ENCODE measurements at places on chromosomes 7 and 10. TPM values are rescaled to one million over a fixed set of nuclear protein-coding genes. Genes with fewer than 3 reads are reported as not detected.

DNA sequence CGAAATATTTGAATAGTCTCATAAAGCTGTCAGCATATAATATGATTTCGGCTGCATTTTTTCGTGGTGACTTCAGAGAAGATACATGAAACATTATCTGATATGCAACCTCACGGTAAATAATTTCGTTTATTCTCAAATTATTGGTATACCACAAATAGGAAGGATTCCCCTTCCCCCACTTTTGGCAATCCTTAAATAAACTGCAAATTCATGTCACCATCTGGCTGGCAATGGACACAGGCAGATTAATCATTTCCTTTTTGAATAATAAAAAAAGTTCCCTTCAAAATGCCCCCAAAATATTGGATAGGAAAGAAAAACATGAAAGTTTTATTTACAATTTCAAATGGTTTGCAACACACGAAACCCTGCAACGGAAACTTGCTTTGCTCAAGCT is 234.5 kb upstream of the MEOX2 start:
- no peaks in the 10 kb centered on the region for H3K4me1 ChIP-seq
- 0 out of 2 replicates have a peak, but pooled peaks cover 2% of the 10 kb centered on the region for H3K36me3 ChIP-seq
- H3K27me3 ChIP-seq, result no peaks in the 10 kb centered on the region
- DNase-seq, result no peak
- no peak overlapping the region for H3K27ac ChIP-seq
- no peak overlapping the region for H3K4me3 ChIP-seq

Gene EBLN1
- not detected for total RNA-seq

GRCh38 chr10:120824881-120825309 is 26.3 kb upstream of the WDR11 start:
- H3K36me3 ChIP-seq, result no peaks in the 10 kb centered on the region
- H3K4me1 ChIP-seq, result peaks cover 27% of the 10 kb centered on the region
- peaks cover 4% of the 10 kb centered on the region for H3K27me3 ChIP-seq
- no peak overlapping the region for H3K27ac ChIP-seq

Gene RAB11FIP2
- 11.6 TPM for total RNA-seq

DNA sequence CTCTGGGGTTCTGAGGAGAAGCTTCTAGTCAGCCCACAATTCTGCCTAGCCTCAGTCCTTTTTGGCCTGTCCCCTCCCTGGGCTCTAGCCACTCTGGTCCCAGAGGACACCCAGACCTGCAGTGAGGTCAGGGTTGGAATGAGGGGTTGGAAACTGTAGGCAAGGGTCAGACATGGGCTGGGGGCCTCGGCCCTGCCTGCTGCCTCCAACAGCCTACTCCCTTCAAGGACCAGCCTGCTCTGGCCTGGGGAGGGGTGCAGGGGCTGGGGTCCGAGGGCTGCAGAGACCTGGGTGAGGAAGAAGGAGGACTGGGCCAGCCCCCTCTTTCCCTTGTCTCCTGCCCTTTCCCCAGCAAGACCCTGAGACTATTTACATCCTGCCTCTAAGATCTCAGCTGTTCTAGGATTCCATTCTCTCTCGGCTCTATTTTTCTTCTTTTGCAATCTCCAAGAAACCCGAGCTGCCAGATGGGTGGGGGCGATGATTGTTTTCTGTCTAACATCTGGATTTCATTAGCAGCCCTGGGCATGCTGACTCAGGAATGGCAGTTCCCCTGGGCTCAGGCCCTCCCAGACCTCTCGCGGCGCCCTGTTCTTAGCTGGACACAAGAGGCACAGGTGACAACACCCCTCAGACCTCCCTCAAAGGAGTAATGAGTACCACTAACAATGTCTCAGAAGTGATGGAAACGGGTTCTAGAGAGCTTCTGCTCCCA is 23.1 kb downstream of the ZCCHC24 start:
- no peak for DNase-seq
- no peaks in the 10 kb centered on the region for H3K36me3 ChIP-seq
- H3K27ac ChIP-seq, result peak overlapping the region; percentile 78
- H3K27me3 ChIP-seq, result no peaks in the 10 kb centered on the region
- H3K4me1 ChIP-seq, result peaks cover 11% of the 10 kb centered on the region

DNA sequence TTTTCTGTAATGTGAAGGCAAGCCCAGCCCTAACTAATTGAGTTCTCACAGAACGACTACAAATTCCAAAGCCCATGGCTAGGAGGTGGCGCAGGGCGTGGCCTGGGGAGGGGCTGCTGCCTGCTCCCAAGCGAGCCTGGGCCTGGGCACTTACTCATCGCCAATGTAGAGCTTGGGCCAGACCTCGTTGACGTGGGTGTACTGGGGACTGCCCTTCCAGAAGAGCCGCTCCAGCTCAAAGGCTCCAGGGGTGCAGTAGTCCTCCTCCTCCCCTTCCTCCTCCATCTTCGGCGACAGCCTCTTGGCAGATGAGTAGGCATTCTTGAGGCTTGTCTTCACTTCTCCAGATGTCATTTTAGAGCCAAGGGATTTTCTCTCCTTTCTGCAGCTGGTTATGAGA is 53.3 kb upstream of the SAMD8 start:
- DNase-seq, result no peak
- no peaks in the 10 kb centered on the region for H3K27me3 ChIP-seq
- no peaks in the 10 kb centered on the region for H3K4me1 ChIP-seq
- no peak overlapping the region for H3K27ac ChIP-seq
- H3K4me3 ChIP-seq, result peak overlapping the region; percentile 47

- H3K27ac ChIP-seq, result peak overlapping the region; percentile 22
- peaks cover 2% of the 10 kb centered on the region for H3K4me1 ChIP-seq
- H3K4me3 ChIP-seq, result no peak overlapping the region
- no peaks in the 10 kb centered on the region for H3K27me3 ChIP-seq
- DNase-seq, result no peak
Measured at GRCh38 chr7:75762350-75762917, 9.6 kb downstream of the CCL26 start.

Gene CLDN4
- total RNA-seq, result 32.0 TPM

Gene C10orf53
- not detected for total RNA-seq

DNA sequence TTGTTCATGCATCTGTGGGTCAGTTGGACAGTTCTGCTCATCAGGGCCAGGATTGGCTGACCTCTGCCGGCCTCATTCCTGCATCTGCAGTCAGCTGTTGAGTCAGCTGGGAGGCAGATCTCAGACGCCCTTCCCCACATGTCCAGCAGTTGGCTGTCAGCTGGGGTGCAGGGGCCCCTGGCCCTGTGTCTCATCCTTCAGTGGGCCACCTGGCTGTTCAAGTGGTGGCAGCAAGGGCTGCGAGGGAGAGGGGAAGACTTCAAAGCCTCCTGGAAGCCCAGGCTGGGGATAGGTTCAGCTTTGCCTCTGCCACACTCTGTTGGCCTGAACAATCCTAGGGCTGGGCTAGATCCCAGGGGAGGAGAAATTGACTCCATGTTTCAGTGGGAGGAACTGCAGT is 33.2 kb downstream of the TACR2 start:
- H3K27me3 ChIP-seq, result no peaks in the 10 kb centered on the region
- no peak overlapping the region for H3K27ac ChIP-seq
- H3K4me3 ChIP-seq, result no peak overlapping the region
- H3K4me1 ChIP-seq, result peaks cover 3% of the 10 kb centered on the region

DNA sequence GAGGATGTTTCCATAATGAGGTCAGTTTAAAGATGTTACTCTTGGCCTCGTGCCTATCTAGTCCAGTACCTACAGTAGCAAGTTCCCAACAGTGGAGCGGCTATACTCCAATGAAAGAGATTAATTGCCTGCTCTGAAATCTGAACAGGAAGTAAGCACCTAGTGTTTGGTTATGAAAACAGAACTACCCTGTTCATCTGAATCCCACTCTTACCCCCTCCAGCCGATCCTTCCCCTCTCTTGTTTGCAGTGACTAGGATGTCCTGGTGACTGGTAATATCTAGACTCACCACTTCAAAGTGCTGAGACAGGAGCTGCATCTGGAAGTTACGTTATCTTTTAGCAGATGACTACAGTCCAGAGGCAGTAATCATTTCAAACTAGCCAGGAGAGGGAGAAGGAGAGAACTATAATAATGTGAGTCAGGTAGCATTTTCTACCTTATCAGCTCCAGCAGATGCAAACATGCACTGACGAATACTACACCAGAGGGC is 666.7 kb upstream of the NRP1 start:
- no peak for DNase-seq
- H3K27me3 ChIP-seq, result no peaks in the 10 kb centered on the region
- no peak overlapping the region for H3K4me3 ChIP-seq

Gene CHAT
- total RNA-seq, result not detected

DNA sequence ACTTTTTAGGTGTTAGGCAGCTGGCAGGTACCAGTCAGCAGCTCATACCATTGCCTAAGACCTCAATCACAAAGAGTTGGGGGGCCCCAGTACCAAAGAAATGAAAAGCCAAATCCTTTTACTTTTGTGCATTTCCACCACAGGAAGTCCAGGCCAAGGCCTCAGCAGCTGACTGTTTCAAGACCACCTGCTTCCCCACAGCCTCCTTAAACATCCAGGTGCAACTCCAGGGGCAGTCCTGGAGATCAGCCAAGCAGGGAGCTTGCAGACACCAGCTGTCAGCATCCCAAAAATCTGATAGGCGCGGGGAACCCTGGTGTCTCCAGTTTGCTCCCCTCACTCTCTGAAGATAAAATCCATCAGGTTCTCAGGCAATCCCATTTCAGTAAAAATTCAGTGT is 91.5 kb upstream of the EFCAB10 start:
- H3K27me3 ChIP-seq, result no peaks in the 10 kb centered on the region
- H3K27ac ChIP-seq, result peak overlapping the region; percentile 60
- H3K36me3 ChIP-seq, result no peaks in the 10 kb centered on the region
- H3K4me1 ChIP-seq, result peaks cover 46% of the 10 kb centered on the region
- no peak for DNase-seq

- no peaks in the 10 kb centered on the region for H3K36me3 ChIP-seq
- no peaks in the 10 kb centered on the region for H3K27me3 ChIP-seq
- H3K4me1 ChIP-seq, result peaks cover 21% of the 10 kb centered on the region
- H3K4me3 ChIP-seq, result no peak overlapping the region
- DNase-seq, result no peak
Measured at GRCh38 chr10:48767373-48768143, 82.9 kb downstream of the WDFY4 start.

DNA sequence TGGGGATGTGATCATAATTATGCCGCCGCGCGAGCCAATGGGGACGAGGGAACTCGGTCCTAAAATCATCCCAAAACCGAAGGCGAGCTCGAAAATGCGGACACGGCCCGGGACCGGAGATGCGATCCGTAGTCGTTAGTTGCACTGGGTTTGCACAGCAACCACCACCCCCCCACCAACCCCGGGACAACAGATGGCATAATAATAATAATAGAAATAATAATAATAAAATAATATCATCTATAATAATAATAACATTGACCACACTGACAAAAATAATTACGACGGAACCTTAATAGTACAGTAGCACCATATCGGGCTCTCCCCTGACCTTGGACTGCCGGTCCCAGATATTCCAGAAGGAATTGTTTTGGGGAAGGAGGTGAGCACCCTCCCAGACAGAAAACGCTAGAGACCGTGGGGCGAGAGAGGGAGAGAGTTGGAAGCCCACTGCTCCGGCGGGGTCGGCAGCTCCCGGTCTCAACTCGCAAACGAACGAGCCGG is 1.1 kb upstream of the EMX2 start:
- H3K36me3 ChIP-seq, result no peaks in the 10 kb centered on the region
- H3K4me1 ChIP-seq, result peaks cover 30% of the 10 kb centered on the region
- DNase-seq, result peak; percentile 68

GRCh38 chr7:4840079-4840501 is 21.7 kb downstream of the PAPOLB start:
- no peaks in the 10 kb centered on the region for H3K36me3 ChIP-seq
- no peaks in the 10 kb centered on the region for H3K27me3 ChIP-seq
- H3K27ac ChIP-seq, result no peak overlapping the region
- H3K4me1 ChIP-seq, result 0 out of 2 replicates have a peak, but pooled peaks cover 5% of the 10 kb centered on the region
- no peak for DNase-seq

- H3K4me3 ChIP-seq, result no peak overlapping the region
- H3K4me1 ChIP-seq, result peaks cover 16% of the 10 kb centered on the region
- no peaks in the 10 kb centered on the region for H3K36me3 ChIP-seq
Measured at GRCh38 chr10:58701405-58702135, 188.9 kb downstream of the BICC1 start.

- peaks cover 14% of the 10 kb centered on the region for H3K4me1 ChIP-seq
- H3K4me3 ChIP-seq, result no peak overlapping the region
- no peak for DNase-seq
- H3K27me3 ChIP-seq, result no peaks in the 10 kb centered on the region
- H3K36me3 ChIP-seq, result no peaks in the 10 kb centered on the region
- H3K27ac ChIP-seq, result peak overlapping the region; percentile 81
Measured at GRCh38 chr7:66348959-66349358, 143.8 kb downstream of the TPST1 start.

GRCh38 chr10:75974080-75974479 is 542.7 kb downstream of the LRMDA start:
- H3K27me3 ChIP-seq, result peaks cover 3% of the 10 kb centered on the region
- H3K4me1 ChIP-seq, result peaks cover 10% of the 10 kb centered on the region
- no peak for DNase-seq
- H3K36me3 ChIP-seq, result no peaks in the 10 kb centered on the region
- no peak overlapping the region for H3K4me3 ChIP-seq
- H3K27ac ChIP-seq, result no peak overlapping the region

DNA sequence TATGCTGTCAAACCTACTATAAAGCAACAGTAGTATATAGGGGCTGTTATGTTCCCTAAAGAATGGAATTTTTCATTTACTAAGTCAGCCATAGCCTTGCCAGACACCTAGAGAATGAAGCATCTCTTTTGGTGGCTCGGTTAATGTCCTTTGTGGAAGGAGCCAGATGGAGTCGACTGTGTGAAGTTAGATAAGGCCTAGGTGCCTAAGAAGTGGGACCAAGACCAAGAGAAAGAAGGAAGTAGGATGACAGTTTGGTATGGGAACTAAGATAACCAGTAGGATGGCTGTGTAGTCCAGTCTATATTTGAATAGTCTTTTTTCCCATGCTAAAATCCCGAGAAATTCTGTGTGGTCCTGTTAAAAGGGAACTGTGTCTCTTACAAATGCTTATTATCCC is 62.2 kb downstream of the REEP3 start:
- no peak for DNase-seq
- H3K27me3 ChIP-seq, result no peaks in the 10 kb centered on the region
- peaks cover 13% of the 10 kb centered on the region for H3K4me1 ChIP-seq
- no peaks in the 10 kb centered on the region for H3K36me3 ChIP-seq

Gene GIMAP5
- 0.46 TPM for total RNA-seq

- no peak for DNase-seq
- H3K4me1 ChIP-seq, result peaks cover 7% of the 10 kb centered on the region
- H3K27me3 ChIP-seq, result no peaks in the 10 kb centered on the region
- no peak overlapping the region for H3K4me3 ChIP-seq
- no peak overlapping the region for H3K27ac ChIP-seq
Measured at GRCh38 chr7:5776894-5777660, 4.4 kb downstream of the RNF216 start.

Gene ZRANB1
- 13.9 TPM for total RNA-seq

Measured in WTC11 (cell line).